ENCODE measurements at places on chromosomes 6 and 20.
A peak's percentile ranks its signal among the peaks of the same experiment; 100 is the strongest.

DNA sequence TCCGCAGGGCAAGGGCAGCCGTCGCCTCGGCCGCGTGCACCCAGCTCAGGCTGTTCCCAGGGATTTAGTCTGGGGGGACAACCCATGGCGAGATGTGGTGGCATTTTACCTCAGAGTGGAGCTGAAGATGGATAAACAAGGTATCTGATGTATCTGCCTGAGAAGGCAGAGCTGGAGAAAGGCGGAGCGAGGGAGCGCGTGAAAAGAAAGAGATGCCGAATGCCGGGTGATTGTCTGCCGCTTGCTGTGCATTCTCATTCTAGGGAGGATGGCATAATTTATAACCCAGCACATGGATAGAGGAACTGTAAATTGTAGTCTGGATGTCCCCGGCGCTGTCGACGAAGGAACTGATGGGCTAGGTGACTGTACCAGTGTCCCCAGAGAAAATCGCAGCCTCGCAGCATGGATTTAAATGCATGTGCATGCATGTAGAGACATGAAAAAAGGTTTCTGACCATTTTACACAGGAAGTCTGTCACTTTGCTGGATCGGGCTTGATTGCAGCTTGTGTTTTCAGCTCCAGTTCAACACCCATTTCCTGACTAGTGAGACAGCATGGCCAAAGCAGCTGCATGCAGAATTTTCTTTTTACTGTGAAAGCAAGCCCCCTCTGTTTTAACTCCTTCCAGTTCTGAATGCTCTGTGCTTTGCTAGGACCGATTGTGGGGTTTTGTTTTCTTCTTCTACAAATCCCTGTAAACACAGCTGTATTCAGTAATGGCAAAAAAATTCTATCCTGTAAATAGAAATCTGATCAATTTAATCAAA is 149.7 kb downstream of the PRL start:
- no peak for DNase-seq

DNA sequence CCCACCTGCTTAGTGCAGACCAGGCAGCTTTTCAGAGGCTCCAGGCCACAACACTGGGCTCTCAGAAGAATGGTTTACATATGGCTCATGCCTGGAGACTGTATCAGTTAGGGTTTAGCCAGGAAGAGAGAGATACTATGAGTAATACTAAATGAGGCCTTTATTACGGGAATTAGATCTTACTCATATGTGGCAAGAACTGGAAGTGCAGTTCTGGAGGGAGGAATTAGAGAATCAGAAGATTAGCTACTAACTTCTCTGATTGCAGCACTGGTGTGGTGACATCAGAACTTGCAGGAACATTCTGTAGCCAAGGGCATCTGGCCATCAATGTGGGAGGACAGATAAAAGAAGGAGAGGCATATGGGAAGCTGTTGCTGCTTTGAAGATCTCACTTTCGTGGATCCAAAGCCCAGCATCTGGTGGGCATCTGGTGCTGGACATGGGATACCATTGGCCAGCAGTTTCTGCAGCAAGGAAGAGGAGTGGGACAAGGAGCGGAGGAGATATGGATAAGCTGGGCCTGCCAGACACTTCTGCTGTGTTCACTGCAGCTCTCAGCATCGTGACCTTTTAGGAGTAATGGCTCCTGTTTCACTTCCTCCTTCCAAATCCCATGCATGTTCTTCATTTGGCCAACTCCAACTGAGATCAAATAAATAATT is 248.5 kb downstream of the BTBD3 start:
- peak; percentile 98 for DNase-seq

DNA sequence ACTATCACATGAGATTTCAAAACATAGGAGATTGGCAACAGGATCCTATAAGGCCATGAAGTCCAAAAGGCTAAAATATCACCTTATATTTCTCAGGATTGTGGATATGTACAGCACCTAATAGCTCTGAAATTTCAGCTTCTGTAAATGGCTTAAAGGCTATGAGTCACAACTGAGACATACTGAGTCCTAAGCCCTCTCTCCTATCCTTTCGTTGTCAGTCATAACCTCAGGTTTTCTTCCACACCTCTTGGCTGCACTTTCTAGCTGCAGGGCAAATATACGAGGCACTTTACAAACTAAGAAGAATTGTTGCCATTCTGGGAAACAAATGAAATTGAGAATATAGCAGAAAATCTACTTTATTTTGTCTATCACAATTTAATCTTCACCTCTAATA is 969.9 kb upstream of the EPHA7 start:
- DNase-seq: no peak

- no peak for DNase-seq
Measured at GRCh38 chr6:41376176-41376575, 40.8 kb downstream of the NCR2 start.

GRCh38 chr6:36621371-36621855 is 27.3 kb downstream of the SRSF3 start:
- no peak for DNase-seq

- DNase-seq: peak; percentile 51
Measured at GRCh38 chr20:23245553-23246181, 104.9 kb upstream of the NXT1 start.

DNA sequence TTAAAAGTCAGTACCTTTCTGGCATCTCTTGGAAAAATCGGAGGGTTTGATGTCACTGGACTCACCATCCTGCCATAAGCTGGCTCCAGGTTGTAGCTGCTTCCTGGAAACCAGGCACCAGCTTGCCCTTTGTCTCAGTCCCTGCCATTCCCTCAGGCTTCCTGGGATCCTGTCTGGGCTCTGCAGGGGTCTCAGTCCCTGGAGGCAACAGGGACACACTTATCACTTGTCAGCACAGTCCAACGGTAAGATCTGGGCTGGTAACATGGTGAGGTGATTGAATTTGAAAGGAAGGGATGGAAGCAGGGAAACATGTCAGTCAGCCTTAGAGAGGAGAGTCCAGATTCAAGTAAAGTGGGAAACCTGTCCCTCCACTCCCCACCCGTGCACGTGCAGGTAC is 147.6 kb upstream of the ECI2 start:
- DNase-seq: no peak

- no peak for DNase-seq
Measured at GRCh38 chr20:59376998-59377397, 76.6 kb downstream of the EDN3 start.

GRCh38 chr20:699811-700338 is 24.3 kb upstream of the SCRT2 start:
- DNase-seq: no peak

DNA sequence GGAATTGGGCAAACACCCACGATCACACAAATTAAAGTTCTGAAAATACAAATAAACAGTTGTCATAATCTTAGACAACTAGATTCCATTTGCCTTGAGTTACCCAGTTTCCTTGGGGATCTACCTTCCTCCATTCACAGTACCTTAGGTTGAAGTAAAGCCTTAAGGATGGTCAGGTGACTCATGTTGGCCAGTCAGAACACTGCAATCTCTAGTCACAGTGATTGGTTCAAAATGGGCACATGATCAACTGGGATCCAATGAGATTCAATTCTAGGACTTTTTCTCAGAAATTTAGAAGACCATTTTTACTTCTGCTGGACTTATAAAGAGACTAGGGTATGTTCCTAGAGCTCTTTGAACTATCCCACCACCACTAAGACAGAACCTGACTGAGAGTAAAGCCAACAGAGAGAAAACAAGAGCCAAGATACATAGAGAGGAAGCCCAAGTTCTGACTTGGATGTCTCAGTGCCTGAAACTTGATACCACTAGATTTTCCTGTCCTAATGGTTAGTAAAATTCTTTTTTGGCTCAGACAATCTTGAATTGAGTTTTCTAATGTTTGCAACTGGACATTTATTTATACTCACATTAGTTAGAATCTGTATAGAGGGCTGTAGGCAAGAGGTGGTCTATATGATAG is 8.6 kb upstream of the CLIC5 start:
- DNase-seq: peak; percentile 11

DNA sequence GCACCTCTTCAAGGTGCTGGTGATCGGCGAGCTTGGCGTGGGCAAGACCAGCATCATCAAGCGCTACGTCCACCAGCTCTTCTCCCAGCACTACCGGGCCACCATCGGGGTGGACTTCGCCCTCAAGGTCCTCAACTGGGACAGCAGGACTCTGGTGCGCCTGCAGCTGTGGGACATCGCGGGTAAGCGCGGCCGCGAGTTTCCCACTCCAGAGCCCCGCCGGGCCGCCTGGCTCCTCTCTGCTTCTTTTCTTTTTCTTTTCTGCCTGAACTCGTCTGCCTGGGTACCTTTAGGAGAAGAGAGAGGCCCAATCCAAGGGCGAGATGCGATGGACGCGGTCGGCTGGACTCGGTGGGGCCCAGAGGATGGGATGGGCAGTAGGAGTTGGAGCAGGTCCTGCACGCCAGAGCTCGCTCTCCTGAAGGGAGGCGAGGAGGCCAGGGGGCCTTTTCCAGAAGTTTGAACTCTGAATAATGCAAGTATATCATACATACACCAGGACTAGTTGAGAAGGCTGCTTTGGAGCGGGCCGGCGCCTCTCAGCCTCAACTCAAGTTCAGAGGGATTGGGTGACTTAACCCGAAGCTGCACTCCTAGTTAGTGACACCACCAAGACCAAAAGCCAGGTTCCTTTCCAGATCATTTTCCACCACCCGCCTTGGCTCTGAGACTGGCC is 445 bp downstream of the RAB32 start:
- DNase-seq: peak; percentile 50

- no peak for DNase-seq
Measured at GRCh38 chr6:44203955-44204354, 12.8 kb upstream of the MYMX start.

DNA sequence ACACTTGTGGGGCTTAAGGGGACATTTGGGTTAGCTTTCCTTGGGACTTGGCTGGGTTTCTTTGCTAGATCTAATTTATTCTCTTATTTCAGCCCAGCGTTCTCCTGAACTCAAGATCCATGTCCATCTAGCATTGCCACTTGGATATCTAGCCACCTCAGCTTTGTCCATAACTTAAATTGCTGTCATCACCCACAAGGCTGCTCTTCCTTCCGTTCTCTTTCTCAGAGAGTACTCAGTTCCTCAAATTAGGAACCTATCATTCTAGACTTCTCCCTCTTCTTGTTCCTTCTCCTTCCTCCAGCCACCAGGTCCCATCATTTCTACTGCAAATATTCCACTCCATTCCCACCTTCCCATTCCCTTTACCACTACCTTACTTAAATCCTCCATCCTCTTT is 4.3 kb downstream of the SMIM26 start:
- no peak for DNase-seq

DNA sequence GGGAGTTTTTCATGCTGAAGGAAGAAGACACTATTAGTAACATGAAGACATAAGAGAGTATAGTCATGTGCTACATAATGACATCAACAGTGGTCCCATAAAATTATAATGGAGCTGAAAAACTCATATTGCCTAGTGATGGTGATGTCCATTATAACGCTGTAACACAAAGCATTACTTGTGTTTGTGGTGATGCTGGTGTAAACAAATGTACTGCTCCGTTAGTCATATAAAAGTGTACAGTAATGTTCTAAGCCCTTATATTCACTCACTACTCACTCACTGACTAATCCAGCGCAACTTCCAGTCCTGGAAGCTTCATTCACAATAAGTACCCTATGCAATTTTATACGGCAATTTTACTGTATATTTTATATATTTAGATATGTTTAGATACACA is 26.8 kb upstream of the ASF1A start:
- DNase-seq: peak; percentile 40

DNA sequence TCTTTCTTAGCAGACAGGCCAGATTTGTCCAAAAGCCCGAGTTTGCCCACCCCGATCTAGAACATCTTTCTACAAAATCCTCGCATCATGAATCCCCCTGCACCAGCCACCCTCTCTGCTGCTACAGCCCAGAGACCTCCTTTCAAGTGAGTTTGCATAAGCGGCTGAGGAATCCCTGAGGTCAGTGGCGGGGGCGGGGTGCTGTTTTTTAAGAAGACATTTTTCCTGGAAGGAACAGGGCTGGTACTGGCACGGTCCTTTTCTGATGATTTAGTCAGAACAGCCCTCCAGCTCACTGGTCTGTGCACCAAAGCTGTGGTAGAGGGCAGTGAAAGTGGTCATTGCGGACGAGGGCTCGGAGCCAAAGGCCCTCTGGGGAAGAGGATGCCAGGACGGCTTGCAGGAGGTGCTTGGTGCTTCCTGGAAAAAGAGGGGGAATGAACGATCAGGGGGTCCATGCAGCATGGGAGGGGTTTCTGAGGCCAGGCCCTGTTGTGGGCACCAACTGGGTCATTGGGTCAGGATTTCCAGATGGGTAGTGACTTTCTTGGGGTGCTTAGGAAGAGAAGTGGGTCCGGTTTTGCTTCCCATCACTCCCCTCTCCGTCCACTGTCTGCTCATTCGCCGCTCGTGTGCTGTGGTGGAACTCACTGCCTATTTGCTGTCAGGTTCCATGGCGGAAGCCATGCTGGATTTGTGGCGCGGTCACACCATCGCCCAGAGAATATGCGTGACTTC is 50.4 kb downstream of the GNAS-AS1 start:
- no peak for DNase-seq

DNA sequence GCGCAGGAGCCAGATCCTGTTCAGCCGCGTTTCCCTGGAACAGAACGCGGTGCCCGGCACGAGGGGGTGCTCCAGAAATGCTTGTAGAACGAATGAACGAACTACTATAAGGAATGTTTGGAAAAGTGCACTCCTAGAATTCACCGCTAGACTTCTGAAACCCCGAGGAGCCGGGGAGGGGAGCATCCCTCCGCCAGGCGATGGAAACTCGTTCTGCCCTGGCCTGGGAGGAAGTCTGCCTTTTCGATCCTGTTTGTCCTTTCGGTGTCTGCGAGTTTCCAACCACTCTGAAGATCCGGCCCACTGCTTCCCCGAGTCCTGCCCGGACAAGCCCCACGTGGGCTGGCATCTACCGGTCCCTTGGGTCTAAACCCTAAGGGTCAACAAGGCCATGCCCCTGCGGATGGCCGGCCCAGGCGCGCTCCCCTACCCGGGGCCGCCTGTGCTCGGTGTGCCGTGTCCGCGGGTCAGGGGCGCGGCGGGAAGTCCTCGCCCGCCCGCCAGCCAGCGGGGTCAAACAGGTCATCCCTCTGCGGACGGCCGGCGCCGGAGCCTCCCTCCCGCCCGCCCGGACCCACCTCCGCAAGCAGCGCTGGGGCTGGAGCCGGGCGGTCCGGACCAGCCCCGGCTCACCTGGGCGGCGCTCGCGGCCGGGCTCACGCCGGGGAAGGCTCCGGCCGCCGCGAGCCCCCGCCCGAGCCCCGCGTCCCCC is 526 bp downstream of the SULF2 start:
- DNase-seq: peak; percentile 38

DNA sequence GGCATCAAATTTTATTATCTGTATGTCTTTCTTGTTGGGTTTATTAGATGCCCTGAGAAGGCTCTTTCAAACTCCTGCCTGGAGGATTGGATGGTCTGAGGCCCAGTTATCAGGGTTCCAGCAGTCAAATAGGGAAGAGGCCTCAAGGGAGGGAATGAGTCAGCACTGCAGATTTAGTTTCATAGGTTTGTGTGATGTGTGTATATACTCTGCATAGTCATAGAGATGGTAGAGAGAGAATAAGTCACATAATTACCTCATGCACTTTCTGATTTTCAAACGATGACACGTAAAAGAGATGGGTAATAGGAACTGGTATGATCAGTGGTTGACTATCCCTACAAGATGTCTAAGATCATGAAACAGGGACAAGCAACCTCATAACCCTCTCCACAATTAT is 82.1 kb downstream of the ADAT2 start:
- DNase-seq: peak; percentile 43

- DNase-seq: no peak
Measured at GRCh38 chr6:705047-705446, 12.1 kb upstream of the EXOC2 start.

- DNase-seq: no peak
Measured at GRCh38 chr6:10658910-10659698, 35.3 kb downstream of the C6orf52 start.

- no peak for DNase-seq
Measured at GRCh38 chr6:125759184-125759902, 9.9 kb downstream of the HEY2 start.

Measured in iris pigment epithelial cell (primary cell).